T-helper 2 cell (primary cell): ENCODE measurements at places on chromosomes 7 and 10.

GRCh38 chr7:92052159-92052558 lies 82.1 kb downstream of the CYP51A1 start:
- no peak for DNase-seq

DNA sequence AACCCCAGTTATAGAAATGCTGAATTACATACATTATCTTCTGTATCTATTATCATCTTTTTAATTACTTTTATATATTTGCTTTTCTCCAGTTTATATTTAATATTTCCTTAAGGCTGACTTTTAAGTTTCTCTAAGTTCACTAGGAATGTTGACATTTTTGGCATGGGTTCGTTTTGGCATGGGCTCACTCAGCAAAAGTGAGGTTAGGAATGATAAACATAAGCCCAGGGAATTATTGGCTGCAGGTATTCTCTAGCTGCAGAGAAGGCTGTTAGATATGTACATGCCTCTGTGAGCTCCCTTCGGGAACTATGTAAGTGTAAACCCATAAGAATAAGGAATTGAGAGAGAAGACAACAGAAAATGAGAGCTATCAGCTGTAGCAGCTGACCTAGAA lies 63.6 kb upstream of the RAB18 start:
- no peak for DNase-seq

GRCh38 chr7:108063520-108063933 lies 60.6 kb upstream of the LAMB1 start:
- DNase-seq = no peak

- DNase-seq = no peak
These were observed 3.6 kb upstream of the TBX20 start for GRCh38 chr7:35257251-35258124.

GRCh38 chr10:97892506-97892905 lies 42.9 kb downstream of the GOLGA7B start:
- no peak for DNase-seq

DNA sequence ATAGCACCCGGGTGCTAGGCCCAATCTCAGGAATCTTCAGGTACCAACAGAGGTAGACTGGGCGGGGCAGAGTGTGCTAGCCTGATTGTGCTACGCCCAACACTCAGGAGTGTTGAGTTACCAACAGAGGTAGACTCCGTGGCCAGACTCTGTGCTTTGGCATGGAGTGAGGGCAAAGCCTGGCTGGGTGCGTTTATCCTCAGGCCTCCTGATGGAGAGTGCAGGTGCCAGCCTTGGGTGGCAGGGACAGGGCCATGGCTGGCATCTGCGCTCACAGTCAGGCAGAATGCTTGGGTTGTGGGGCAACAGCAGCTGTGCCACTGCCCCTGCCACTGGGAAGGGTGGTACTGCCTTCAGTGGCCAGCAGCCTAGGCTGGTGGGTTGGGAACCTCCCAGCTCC lies 111.6 kb downstream of the NEUROD6 start:
- DNase-seq = no peak

DNA sequence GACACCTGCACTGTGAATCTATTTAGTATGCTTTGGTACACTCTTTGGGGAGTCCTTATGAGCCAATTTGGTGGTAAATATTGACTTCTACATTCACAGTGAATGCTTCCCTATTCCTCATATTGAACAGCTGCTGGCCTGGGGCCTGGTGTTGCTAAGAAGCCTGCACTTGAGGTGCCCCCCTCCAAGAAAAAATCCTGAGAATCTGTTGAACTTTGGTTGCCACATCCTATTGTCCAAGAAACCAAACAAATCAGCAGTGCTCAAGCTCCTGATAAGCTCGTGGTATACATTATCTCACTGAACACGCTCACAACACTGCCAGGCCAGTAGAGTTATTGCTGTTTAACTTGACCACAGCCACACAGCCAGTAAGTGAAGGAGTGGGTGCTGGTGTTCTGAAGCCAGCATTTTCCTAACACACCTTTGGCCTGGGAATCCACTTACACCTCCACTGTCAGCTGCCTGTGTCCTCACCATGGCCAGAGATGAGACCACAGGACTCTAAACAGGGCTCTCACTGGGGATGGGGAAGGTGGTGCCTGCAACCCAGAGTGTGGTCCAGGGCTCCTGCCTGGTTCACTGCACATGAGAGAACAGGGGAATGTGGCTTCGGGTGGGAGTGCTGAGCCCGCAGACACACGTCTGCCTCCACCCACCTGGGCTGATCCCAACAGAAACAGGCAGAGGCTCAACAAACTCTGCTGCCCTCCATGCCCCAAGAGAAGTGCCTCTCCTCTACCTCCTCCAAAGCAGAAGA lies 6.7 kb downstream of the DDC start:
- DNase-seq = no peak

- peak; percentile 15 for DNase-seq
These were observed 8.0 kb downstream of the XRCC2 start for GRCh38 chr7:152667958-152668357.

- no peak for DNase-seq
These were observed 153.2 kb downstream of the MAD1L1 start for GRCh38 chr7:2079332-2080059.

GRCh38 chr7:27160145-27160545 lies 3.7 kb upstream of the HOXA7 start:
- no peak for DNase-seq

GRCh38 chr7:144682581-144683280 lies 153.1 kb downstream of the TPK1 start:
- DNase-seq = peak; percentile 16

DNA sequence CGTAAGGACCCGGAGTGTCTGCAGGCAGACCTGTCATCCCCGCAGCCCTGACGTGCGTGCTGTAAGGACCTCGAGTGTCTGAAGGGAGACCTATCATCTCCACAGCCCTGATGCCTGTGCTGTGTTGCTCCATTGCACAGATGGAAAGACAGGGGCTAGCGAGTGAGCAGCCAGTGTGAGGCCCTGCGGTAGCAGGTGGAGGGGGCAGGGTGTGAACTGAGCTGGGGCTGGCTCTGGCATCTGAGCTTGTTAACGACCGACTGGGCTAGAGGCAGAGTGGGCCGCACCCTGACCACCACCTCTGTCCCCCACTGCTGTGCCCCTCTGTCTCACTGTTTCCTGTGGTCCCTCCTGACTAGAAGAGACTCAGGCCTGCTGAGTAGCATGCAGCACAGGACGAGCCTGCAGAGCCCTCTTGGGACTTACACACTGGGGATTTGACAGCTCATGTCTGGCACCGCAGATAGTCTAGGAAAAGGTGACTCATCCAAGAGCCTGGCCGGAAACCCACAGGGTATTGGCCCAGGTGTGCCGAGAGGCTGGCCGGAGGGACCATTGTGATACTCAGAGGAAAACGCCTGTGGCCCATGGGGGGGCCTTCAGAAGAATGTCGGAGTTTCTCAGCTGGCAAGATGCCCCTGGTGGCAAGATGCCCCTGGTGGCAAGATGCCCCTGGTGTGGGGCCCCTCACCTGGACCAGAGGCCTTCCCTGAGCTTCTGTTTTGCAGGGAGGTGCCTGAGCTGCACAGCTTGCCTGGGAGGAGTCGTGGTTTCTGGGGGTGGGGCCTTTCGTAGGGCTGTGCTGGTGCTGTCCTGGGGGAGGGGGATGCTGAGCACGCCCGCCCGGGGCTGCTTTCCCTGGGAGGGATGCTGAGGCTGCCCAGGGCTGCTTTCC lies 34.3 kb downstream of the INPP5A start:
- DNase-seq = no peak
